ENCODE measurements at places on chromosomes 7 and 10.

DNA sequence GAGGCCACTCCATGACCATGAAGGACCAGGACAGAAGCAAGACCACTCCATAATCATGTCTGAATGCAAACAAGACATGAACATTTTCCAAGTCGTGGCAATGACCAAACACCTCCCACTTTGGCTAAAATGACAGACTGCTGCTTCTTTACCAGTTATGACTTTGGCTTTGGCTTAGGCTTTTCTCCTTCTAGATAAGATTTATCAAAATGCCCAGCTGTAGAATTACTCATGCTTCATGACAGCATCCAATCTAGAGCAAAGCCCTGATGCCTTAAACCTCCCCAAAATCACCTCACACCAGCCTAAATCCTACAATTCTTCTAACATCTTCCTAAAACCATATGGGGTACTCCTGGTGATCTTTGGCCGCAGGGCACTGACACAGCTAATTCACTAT is 102.1 kb downstream of the VPS41 start:
- DNase-seq = no peak

GRCh38 chr7:30805931-30806330 is 34.7 kb downstream of the MINDY4 start:
- no peak for DNase-seq

DNA sequence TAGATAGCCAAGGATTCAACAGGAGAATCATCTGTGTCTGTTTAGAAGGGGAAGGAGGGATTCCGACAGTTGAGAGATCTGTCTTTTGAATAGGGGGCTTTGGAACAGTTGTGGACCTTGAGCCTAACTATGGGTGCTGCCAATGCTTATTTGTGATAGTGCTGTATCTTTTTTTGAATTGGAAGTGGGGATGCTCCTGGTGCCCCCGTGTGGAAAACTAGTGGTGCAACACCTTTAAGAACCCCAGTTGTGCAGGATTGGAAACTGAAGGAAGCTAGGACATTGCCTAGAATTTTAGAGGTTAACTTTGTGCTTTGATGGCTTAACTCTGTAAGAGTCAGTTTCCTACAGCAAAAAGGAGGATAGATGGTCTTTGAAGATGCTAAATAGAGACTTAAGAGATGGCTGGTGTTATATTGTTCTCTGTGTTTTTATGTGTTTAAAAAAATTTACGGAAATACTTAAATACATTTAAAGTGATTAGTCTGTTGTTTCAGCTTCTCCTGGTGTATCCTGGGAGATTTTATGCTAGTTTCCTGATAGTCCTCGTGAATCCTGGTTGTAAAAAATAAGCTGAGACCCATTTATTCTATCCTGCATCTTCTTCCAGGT is 69.3 kb downstream of the AP3M1 start:
- peak; percentile 47 for DNase-seq

DNA sequence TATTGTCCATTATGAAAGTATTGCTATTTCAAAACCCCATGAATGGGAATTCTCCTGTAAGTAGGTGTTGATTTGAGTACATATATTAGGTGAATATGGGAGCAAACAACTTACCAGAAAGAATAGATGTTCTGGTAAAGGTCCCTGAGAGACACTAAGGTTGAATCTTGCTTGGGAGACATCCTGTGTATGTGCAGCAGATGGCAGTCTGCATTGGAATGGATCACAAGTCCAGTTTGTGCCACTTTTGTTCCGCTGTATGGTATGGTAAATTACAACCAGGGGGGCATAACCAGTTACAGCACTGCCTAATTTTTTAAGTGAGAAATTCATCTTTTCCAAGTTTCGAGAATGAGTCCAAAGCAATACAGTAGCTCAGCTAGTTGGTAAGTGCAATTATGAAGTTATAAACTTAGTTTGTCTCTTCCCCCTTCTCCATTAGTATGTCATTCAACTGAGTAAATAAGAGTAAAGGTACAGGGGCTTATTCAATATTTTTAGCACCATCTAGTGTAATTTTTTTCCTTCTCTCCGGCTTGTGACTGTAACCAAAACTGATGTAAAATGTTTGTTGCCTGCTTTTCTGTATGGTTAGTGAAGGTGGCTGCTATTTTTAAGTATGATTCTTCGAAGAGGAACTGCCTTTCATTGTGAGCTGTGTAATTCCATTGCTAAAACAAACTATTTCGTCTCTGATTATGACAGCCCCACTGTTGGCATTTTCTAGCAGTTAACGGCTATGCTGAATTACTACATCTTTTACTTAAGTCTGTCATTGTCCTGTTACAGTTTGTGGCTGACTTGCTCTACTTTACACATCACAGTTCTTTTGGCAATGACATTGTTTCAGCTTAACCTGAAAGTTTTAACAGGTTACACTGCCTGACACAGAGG is 2.8 kb downstream of the MCU start:
- no peak for DNase-seq

- DNase-seq = no peak
Observed at GRCh38 chr10:54710918-54711317, 90.1 kb downstream of the PCDH15 start.

GRCh38 chr10:123666318-123667236 is at the start of gene GPR26:
Gene GPR26, plus strand, starts transcription at chr10:123666355. Its CDS starts 53 bp downstream, at chr10:123666408.
- DNase-seq = peak; percentile 25

- no peak for DNase-seq
Observed at GRCh38 chr10:24132741-24133140, 76.2 kb upstream of the KIAA1217 start.

GRCh38 chr10:105875050-105875449 is 1234.0 kb downstream of the SORCS3 start:
- no peak for DNase-seq

DNA sequence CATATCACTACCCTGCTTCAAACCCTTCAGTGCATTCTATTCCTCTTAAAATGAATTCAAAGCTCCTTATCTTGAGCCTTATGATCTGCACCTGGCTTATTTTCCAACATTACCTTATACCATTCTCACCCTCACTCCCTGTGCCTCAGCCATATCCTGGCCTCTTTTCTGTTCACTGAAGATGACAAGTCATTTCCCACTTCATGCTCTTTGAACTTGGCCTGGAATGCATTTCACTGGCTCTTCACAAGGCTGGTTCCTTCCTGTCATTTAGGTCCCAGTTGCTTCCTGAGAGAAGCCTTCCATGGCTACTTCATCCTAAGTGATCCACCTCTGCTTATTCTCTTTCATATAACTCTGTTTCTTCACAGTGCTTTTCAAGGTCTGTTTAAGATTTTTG is 3.2 kb upstream of the LIPF start:
- DNase-seq = no peak

- DNase-seq = no peak
Observed at GRCh38 chr7:6159524-6160031, 112.8 kb downstream of the CYTH3 start.

DNA sequence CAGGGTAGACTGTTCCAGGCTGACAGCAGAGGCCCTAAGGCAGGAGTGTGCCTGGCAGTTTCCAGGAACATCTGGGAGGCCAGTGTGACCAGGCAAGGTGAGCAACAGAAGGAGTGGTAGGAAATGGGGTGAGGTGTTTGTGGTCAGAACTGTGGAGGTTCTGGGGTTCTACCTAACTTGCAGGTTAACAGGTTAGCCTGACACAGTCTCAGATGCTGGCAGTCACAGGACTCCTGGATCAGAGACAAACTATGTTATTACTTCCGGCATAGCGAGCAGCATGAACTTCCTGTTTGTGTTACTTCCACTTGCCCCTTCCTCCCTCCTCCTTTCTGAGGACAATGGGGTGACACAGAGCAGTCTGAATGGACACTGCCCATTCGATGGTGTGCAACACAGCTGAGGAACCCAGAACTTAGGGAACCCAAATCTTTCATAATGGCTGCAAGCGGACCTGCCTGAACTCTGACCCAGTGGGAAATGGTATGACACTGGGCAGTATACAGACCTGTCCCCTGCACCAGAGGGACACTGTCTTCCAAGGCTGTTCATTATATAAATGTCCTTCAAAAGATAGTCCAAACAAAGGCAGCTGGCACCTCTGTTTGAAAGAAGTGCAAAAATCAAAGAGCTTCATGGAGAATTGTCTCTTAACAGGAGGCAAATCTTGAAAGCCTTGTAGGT is 3.9 kb upstream of the SAR1A start:
- DNase-seq = no peak

- DNase-seq = no peak
Observed at GRCh38 chr10:129854158-129854557, 109.9 kb downstream of the EBF3 start.

- DNase-seq = no peak
Observed at GRCh38 chr7:44824894-44825526, 22.9 kb downstream of the H2AZ2 start.

DNA sequence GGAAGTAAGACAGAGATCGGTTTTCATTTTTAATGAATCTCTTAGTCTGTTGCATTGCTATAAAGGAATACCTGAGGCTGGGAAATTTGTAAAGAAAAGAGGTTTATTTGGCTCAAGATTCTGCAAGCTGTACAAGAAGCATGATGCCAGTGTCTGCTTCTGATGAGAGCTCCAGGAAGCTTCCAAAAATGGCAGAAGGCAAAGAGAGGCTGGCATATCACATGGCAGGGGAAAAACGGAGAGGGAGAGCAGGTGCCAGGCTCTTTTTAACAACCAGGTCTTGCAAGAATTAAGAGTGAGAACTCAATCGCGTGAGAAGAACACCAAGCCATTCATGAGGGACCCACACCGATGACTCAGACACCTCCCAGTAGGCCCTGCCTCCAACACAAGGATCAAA is 125.0 kb upstream of the THSD7A start:
- DNase-seq = peak; percentile 44

DNA sequence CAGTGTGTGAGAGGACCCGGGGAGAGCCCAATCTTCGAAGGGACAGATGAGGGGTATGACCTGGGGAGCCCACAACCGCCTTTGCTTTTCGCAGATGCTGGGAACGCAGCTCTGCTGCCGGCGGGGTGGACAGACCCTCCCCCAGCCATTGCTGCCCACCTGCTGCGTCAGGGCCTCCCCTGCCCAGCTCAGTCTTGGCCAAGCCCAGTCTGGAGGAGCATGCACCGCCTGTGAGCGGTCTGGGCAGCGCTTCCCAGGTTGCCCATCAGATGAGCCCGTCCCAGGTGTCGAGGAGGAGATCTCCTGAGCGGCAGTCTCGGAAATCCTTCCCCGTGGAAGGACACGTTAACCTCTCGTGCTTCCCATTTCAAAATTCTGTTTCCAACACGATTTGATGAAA is 17.3 kb upstream of the AP5Z1 start:
- no peak for DNase-seq

DNA sequence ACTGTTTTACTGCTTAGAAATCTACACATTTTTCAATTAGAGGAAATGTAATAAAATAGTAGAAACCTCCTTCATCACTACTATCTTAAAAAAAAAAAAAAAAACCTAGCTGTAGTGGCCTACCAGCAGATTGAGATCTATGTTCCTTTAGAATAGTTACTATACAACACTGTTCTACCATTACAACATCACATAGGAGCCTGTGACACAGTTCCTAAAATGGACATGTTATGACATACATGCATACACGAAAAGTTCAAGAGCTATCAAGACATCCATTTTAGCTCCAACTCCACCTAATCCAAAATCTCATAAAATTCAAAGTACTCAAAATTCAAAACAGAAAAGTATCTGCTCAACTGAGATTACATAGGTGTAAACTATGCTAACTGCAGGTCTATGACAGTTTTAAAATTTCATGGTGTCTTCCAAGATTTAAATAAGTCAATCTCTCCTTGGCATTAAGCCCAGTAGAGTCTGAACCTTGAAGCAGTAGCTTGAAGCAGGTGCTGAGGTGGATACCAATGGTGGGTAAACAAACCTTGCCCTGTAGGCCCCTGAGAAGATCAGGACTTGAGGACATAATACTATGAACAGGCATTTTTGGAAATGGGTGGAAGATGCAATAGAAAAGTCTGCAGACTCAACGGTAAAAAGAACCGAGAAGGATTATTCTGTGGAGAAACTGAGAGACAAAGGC is 17.0 kb downstream of the CACUL1 start:
- DNase-seq = no peak

GRCh38 chr10:125300937-125301336 is 140.6 kb upstream of the CTBP2 start:
- no peak for DNase-seq

DNA sequence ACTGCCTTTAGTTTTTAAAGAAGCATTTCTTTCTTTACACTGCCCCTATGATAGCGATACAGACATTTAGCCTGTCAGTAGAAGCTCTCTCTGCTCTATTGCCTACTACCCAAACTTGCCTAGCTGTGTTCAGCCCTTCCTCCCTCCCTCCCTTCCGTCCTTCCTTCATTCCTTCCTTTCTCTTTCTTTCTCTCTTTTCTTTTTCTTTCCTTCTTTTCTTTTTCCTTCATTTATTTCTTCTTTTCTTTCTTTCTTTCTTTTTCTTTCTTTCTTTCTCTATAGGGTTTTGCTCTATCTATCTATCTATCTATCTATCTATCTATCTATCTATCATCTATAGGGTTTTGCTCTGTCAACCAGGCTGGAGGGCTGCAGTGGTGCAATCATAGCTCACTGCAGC is 7.1 kb upstream of the ZNF212 start:
- DNase-seq = no peak

- no peak for DNase-seq
Observed at GRCh38 chr7:100949227-100949932, at the start of gene MUC3A. Gene MUC3A, plus strand, starts transcription at chr7:100949534. Its CDS starts 91 bp downstream, at chr7:100949625.

DNA sequence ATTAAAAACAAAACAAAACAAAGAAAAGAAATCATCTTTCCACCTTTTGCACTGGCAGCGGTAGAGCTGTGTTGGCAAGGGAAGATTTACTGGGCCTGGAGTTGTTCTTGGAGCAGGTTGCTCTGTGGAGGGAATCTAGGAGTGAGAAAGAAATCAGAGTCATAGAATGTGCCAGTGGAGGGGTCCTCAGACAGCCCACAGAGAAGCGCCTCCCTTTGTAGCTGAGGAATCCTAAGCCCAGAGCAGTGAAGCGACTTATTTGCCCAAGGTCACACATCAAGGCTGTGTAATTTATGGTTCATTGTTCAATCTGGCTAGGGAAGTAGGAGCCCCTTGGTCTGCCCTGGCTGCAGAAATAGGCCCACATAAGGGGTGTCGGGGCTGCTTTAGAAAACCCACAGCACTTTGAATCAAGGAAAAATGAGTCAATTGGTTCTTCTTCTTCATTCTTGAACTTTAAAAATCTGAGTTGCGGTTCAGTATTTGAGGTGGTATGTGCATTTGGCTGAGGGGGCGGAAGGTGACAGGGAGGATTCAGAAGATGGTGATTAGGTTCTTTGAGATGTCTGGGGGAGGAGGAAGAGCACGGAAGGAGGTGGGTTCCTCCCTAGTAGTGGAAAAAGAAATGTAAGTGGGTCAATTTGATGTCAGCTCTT is 253.7 kb downstream of the PTEN start:
- DNase-seq = no peak

DNA sequence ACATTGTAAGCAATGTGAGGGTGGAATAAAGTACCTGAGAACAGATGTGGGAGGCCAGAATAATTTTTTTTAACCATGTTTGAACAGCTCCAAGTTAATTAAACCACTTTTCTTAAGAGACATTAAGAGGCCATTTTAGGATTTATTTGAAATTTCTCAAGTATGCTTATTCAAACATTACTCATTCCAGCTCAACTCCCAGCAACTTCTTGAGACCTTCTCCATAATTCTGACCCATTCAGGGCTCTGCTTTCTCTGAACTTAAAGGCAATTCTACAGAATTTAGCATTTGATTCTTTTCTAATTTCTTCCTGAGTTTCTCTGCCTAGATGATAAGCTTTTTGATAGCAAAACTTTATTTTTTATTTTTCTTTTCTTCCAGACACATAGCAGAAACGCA is 314.5 kb downstream of the CAMK1D start:
- DNase-seq = no peak

- DNase-seq = no peak
Observed at GRCh38 chr7:156139633-156140032, 327.4 kb upstream of the SHH start.

All from NCI-H2171 treated with DMSO at 0.1 percent for 48 hours (cell line).